GM23248 (cell line): ENCODE measurements at places on chromosomes 3 and 15. TPM values are rescaled to one million over a fixed set of nuclear protein-coding genes. Genes with fewer than 3 reads are reported as not detected.
A peak's percentile ranks its signal among the peaks of the same experiment; 100 is the strongest.

GRCh38 chr3:126442856-126443242 is 32.8 kb downstream of the ZXDC start:
- DNase-seq: no peak
- H3K4me1 ChIP-seq: no peaks in the 10 kb centered on the region
- no peak overlapping the region for H3K4me3 ChIP-seq
- H3K27ac ChIP-seq: no peak overlapping the region
- no peaks in the 10 kb centered on the region for H3K36me3 ChIP-seq

Gene HDC
- total RNA-seq: not detected in 2 replicates

Gene HIGD2B
- not detected in 2 replicates for total RNA-seq

- H3K27ac ChIP-seq: no peak overlapping the region
- H3K4me3 ChIP-seq: no peak overlapping the region
- H3K27me3 ChIP-seq: no peaks in the 10 kb centered on the region; the same call in 1 of the 2 replicates
- H3K36me3 ChIP-seq: no peaks in the 10 kb centered on the region
- peak; percentile 56 for DNase-seq
- H3K4me1 ChIP-seq: no peaks in the 10 kb centered on the region
Measured at GRCh38 chr3:124492824-124493223, 237.4 kb upstream of the UMPS start.

- no peak overlapping the region for H3K27ac ChIP-seq
- no peaks in the 10 kb centered on the region for H3K36me3 ChIP-seq
- H3K4me1 ChIP-seq: peaks cover 53% of the 10 kb centered on the region
- H3K27me3 ChIP-seq: no peaks in the 10 kb centered on the region
- DNase-seq: no peak
- H3K4me3 ChIP-seq: no peak overlapping the region
Measured at GRCh38 chr3:149475451-149476060, 1.1 kb downstream of the TM4SF4 start.

GRCh38 chr3:90184861-90185260 is 1077.4 kb downstream of the EPHA3 start:
- no peaks in the 10 kb centered on the region; the same call in 1 of the 2 replicates for H3K4me1 ChIP-seq
- no peak overlapping the region for H3K27ac ChIP-seq
- peak; percentile 51 for DNase-seq
- H3K36me3 ChIP-seq: no peaks in the 10 kb centered on the region
- no peaks in the 10 kb centered on the region for H3K27me3 ChIP-seq

Gene TGM4
- total RNA-seq: not detected in 2 replicates

Gene CILP
- total RNA-seq: under 0.01 and 0.11 TPM in 2 replicates

DNA sequence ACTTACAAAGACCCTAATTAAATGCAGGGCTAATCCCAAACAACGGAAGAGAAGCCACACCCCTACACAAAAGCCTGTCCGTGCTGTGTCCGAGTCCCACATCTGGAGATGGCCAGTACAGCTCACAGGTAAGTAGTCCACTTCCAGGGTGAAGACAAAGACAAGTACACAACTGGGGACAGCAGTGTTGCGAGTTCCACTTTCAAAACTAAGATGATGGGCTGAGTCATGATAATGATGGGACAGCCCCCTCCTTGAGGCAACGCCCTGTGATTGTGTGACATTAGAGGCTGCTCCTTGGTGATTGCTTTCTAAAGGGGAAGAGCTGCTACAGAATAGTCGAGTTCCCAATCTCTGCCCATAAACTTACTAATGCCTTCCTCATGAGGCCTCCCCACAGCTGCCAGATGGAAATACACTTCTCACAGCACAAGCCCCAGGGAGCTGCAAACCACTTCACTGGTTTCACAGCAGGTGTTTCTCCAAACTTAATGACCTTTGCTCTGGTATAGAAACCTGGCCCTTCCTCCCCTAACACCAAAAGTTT is 27.6 kb downstream of the RFT1 start:
- H3K4me3 ChIP-seq: no peak overlapping the region
- DNase-seq: peak; percentile 42
- H3K4me1 ChIP-seq: no peaks in the 10 kb centered on the region
- peaks cover 6% of the 10 kb centered on the region; the same call in 1 of the 2 replicates for H3K36me3 ChIP-seq

Gene DAZL
- not detected in 2 replicates for total RNA-seq

Gene SPTSSB
- not detected in 2 replicates for total RNA-seq

GRCh38 chr15:63504979-63505841 is 817 bp downstream of the USP3 start:
- peaks cover 36% of the 10 kb centered on the region for H3K4me1 ChIP-seq
- H3K27me3 ChIP-seq: no peaks in the 10 kb centered on the region
- H3K27ac ChIP-seq: peak overlapping the region; percentile 69
- DNase-seq: peak; percentile 84
- H3K4me3 ChIP-seq: peak overlapping the region; percentile 74

- H3K36me3 ChIP-seq: no peaks in the 10 kb centered on the region
- H3K27ac ChIP-seq: no peak overlapping the region
- no peak for DNase-seq
- H3K27me3 ChIP-seq: no peaks in the 10 kb centered on the region
Measured at GRCh38 chr15:100254285-100254684, 87.5 kb downstream of the ADAMTS17 start.

DNA sequence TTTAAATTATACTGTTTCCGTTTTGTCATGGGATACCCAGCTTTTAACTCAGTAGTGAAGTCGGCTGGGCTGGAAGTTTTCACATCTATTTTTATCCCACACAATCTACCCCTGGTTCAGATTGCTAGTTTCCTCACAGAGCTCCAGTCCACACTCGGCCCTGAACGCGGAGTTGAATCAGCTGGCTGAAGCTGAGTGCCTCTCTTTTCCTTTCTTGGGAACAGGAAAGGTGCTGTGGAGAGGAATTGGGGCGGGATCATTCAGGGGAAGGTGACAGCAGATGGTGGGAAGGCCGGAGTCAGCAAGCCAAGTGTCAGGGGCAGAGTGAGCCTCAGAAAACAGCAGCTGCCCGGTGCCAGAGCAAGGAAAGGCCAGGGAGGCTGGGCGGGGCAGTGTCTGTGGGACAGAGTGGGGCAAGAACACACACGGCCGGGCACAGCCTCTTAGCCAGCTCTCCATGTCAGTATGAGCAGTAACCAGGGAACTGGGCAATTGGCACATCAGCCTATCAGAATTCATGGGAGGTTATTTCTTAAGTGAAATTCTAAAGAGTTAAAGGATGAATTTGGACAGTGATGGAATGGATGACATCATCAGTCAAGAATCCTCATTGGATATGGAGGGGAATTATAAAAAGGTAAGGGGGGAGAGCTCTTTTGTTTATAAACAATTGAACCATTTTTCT is 135.7 kb upstream of the IL12A start:
- H3K27ac ChIP-seq: peak overlapping the region; percentile 63
- peak; percentile 50 for DNase-seq
- no peaks in the 10 kb centered on the region for H3K36me3 ChIP-seq
- H3K27me3 ChIP-seq: no peaks in the 10 kb centered on the region
- H3K4me3 ChIP-seq: peak overlapping the region; percentile 51

Gene HPS3
- 14.5 and 19.7 TPM in 2 replicates for total RNA-seq

Gene TM4SF18
- not detected in 2 replicates for total RNA-seq

Gene C3orf85
- total RNA-seq: not detected in 2 replicates

Gene ATOSA
- 10.0 and 11.0 TPM in 2 replicates for total RNA-seq

Gene ZNF385D
- total RNA-seq: 0.76 and 0.97 TPM in 2 replicates

- H3K4me3 ChIP-seq: peak overlapping the region; percentile 81
- H3K27ac ChIP-seq: peak overlapping the region; percentile 72
- peaks cover 20% of the 10 kb centered on the region for H3K4me1 ChIP-seq
- DNase-seq: peak; percentile 78
- H3K27me3 ChIP-seq: no peaks in the 10 kb centered on the region
- no peaks in the 10 kb centered on the region for H3K36me3 ChIP-seq
Measured at GRCh38 chr3:134249935-134250716, 533 bp downstream of the RYK start.

DNA sequence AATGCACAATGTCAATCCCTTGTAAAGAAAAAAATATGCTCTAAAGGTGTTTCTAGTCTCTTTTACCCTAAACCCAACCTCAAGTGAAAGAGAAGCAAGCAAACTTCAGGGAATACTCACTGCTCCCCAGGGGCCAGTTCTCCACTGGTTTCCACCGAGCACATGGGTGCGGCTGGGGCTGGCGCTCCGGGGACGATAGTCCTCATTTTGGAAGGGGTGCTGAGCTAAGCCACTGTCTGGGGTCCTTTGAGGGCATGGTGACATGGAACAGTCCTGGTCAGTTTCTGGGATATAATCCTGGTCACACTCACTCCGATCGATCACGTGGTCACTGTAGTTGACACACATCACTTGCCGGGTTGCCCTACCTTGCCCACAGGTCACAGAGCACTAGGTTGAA is 86.0 kb downstream of the ADAMTS9 start:
- DNase-seq: no peak
- H3K4me3 ChIP-seq: no peak overlapping the region
- 0 out of 2 replicates have a peak, but pooled peaks cover 5% of the 10 kb centered on the region for H3K4me1 ChIP-seq
- no peaks in the 10 kb centered on the region for H3K36me3 ChIP-seq

GRCh38 chr15:84582583-84583157 is 18.1 kb upstream of the ZSCAN2 start:
- H3K4me3 ChIP-seq: no peak overlapping the region
- H3K27me3 ChIP-seq: no peaks in the 10 kb centered on the region
- no peak for DNase-seq
- H3K36me3 ChIP-seq: no peaks in the 10 kb centered on the region
- H3K4me1 ChIP-seq: no peaks in the 10 kb centered on the region
